ENCODE measurements at places on chromosomes 1 and 21. TPM values are rescaled to one million over a fixed set of nuclear protein-coding genes. Genes with fewer than 3 reads are reported as not detected.

GRCh38 chr1:99636647-99637175, 9.2 kb upstream of the PALMD start:
- DNase-seq: no peak
- no peak overlapping the region for H3K27ac ChIP-seq
- no peaks in the 10 kb centered on the region for H3K36me3 ChIP-seq
- H3K4me3 ChIP-seq: no peak overlapping the region
- no peaks in the 10 kb centered on the region for H3K4me1 ChIP-seq
- H3K27me3 ChIP-seq: no peaks in the 10 kb centered on the region

DNA sequence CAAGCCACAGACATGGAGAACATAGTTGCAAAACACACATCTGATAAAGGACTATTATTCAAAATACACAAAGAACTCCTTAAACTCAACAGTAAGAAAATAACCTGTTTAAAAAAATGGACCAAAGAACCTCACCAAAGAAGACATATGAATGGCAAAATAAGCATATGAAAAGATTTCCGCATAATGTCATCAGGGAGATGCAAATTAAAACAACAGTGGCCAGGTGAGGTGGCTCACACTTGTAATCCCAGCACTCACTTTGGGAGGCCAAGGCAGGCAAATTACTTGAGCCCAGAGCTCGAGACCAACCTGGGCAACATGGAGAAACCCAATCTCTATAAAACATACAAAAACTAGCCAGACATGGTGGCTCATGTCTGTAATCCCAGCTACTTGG, 50.4 kb downstream of the PRPF38A start:
- no peaks in the 10 kb centered on the region for H3K4me1 ChIP-seq
- no peak overlapping the region for H3K27ac ChIP-seq
- no peak for DNase-seq
- H3K27me3 ChIP-seq: no peaks in the 10 kb centered on the region
- no peaks in the 10 kb centered on the region for H3K36me3 ChIP-seq

Gene USH2A
- polyA plus RNA-seq: 0.07 TPM

Gene DNALI1
- polyA plus RNA-seq: 30.0 TPM

Gene KIF2C
- polyA plus RNA-seq: 1.1 TPM
